ENCODE measurements at places on chromosomes 2 and 18.

GRCh38 chr2:26848336-26849055, 564 bp downstream of the DPYSL5 start:
- DNase-seq: peak; percentile 32

GRCh38 chr2:43225788-43226557, 433 bp downstream of the ZFP36L2 start:
- peak; percentile 73 for DNase-seq

DNA sequence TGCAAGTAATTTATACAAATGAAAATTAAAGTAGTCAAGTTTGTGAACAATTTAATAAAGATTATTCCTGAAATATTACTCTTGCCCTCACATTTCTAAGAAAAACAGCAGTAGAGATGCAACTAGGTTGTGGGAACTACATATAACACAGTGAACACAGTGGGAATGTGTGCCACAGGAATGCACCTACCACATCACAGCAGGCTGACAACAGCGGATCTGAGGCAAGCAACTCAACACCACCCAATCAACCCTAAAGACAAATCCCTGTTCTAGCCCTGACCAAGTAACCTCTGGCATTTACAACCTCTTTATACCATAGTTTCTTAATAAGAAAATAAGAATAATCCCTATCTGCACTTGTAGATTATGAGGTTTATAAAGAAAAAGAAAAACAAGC, 23.4 kb downstream of the MBOAT2 start:
- peak; percentile 83 for DNase-seq

- peak; percentile 88 for DNase-seq
Measured at GRCh38 chr18:22169011-22169888, at the start of gene GATA6. Gene GATA6, plus strand, starts transcription at chr18:22169589. Its CDS starts 1,556 bp downstream, at chr18:22171145.

DNA sequence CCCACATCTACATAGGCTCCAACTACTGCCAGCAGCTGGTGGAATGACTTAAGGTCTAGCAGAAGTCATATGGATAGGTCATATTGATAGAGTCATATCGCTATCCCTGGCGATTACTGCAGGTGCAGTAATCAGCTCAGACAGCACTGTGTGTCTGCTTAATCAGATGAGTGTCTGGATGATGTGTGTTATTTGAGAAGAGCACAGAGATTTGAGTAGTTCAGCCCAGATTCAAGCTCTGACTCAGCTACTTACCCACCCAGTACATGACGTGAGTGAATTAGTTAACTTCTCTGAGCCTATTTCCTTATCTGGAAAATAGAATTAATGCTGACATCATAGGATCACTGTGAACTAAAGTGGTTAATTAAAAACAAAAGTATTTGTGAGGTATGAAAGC, 78.9 kb downstream of the EHD3 start:
- DNase-seq: no peak

- DNase-seq: no peak
Measured at GRCh38 chr18:13793819-13794218, 30.1 kb upstream of the MC5R start.

DNA sequence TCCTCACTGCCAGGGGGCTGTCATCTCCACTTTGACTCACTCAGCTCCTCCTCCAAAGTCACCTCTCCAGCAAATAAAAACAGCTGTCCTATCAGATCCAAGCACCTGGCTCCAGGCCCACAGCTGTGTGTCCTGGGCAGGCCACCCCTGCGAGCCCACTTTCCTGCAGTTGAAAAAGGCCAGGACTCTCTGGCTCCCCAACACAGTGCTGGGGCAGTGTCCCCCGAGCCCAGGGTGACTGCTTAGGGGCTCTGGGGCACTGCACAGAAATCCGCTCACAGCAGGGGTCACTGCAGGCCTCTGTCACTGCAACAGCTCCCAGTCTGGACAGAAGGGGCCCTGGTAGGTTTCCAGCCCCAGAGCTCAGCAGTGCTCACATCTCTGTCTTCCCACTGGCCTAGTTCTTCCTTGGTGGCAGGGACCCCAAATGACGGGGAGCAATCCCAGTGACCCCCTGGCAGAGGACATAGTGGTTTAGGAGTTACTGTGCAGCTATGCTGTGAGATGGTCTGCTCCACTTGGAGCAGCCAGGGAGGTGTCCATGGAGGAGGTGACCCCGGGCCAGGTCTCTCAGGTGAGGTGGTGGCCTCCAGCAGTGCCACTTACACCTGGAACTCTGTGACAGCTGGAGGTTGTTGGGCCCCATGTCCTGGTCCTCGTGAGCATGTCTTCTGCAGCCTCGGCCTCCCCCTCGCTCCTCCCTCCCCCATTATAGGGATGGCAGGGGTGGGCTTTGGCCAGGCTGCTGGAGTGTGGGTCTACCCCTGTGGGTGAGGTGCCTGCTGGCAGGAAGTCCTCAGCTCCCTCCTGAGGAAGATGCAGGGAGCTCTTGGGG, 35.5 kb downstream of the HS6ST1 start:
- DNase-seq: no peak

- DNase-seq: no peak
Measured at GRCh38 chr2:231634412-231634811, 41.7 kb downstream of the TEX44 start.

GRCh38 chr2:27271631-27272340, 3.4 kb upstream of the DNAJC5G start:
- DNase-seq: no peak

DNA sequence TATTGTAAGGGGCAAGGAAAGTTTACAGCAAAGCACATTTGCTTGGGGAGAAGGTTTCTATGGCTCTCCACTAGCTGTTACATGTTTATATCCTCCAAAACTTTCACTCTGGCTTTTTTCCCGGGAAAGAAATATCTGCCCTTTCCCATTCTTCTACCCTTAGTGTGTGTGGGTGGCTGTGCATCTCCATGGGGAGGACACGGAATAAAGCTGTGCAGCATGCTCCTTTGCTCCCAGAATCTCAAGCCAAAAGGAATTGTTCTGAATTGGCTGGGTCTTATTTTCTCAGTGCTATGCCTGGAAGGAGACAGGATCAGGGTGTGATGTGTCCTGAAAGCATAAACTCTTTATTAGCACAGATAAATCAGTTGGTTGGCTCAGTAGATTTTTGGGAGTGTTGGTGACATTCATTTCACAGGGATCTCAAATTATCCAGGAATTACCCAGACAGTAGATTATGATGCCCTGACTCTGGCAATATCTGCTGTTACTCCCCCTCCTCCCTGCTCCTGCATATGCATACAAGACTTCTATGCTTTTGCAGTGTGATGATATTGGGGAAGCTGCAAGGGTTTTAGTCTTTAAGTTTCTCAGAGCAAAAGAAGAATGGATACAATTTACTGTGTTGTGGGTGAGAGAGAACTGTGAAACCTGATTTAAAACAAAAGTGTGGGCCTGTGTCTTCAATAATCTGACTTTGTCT, 63.1 kb downstream of the PARD3B start:
- DNase-seq: no peak

GRCh38 chr2:63673865-63674533, 85.2 kb downstream of the MDH1 start:
- DNase-seq: no peak

GRCh38 chr2:241975593-241976284, 106.2 kb downstream of the RTP5 start:
- peak; percentile 35 for DNase-seq

DNA sequence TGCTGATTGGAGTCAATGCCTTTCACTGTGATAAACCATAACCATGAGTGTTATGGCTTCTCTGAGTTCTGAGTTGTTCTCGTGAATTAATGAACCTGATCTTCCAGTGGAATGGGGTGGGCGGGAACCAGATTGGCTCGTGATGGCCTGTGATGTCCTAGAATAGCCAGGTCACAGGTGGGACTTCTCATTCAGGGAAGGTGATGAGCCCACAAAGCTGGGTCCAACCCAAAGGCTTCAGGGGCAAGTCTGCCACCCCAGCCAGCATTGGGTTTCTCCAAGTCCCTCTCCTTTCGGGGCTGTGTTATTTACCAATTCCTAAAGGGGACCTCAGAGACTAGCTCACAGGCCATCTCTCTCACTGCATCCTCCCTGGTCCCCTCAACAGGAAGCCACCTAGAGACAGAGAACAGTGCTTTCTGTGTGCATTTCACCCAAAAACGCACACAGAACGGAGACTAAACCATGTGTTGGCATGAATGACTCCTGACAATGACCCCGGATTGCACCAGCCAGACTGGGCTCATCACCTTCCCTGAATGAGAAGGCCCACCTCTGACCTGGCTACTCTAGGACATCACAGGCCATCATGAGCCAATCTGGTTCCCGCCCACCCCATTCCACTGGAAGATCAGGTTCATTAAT, 85.5 kb downstream of the MALT1 start:
- no peak for DNase-seq

DNA sequence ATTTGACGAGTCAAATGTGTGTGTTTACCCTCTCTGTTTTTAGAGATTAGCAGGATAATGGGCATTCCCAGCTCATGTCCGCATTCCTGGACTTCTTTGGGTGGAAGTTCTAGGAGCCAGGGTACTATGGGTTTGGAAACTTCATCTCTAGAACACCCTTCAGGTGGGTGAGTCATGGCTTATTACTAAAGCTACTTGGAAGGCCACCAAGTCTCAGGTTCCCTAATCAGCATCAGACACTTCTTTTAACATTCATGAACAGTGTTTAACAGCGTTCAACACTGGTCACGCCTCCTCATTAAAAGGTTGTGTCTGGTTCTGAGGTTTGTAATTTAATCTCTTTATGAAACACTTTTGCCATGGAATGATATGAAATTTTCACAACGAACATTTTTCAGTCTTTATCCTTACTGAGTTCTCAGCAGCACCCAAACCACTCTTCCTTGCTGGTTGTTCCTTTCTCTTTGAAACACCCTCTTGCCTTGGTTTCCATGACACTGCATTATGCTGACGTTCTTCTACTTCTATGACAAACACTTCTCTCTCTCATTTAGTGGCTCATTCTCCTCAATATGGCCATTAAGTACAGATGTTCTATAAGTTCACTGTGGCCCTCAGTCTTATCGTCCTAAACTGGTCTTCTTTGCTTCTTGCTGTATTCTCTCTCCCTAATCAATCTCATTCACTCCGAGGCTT, 49.3 kb downstream of the MMADHC start:
- DNase-seq: no peak

GRCh38 chr2:160816916-160817499, 323.4 kb upstream of the RBMS1 start:
- no peak for DNase-seq

DNA sequence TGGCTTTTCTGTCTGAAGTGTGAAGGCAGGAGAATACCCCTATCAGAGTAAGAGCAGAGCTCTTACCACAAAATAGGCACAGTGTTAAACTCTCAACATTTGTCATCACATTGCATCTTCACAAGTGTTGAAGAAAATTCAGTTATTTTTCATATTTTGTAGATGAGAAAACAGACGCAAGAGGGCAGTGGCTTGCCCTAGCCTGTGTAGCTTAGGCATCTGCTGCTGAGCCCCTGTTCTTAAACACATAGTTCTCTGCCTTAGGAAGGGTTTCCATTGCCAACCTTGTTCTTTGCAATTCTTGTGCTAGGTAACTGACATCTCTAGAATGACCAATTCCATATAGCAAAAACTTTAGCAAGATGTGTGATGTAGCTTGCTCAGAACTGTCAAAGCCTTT, 112.7 kb upstream of the RMDN2 start:
- DNase-seq: no peak

DNA sequence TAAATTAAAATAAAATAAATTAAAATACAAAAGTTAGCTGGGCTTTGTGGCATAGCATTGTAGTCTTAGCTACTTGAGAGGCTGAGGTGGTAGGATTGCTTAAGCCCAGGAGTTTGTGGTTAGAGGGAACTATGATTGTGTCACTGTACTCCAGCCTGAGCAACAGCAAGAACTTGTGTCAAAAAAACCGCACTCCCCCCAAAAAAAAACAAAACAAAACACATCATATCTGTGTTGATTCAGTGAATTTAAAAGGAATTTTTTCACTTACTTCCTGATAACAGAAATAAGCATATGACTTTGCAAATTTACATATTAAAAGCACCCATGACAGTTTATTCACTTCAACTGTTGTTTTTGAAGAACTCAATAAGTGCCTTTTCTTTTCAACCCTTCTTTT, 68.1 kb upstream of the PELI1 start:
- DNase-seq: no peak

DNA sequence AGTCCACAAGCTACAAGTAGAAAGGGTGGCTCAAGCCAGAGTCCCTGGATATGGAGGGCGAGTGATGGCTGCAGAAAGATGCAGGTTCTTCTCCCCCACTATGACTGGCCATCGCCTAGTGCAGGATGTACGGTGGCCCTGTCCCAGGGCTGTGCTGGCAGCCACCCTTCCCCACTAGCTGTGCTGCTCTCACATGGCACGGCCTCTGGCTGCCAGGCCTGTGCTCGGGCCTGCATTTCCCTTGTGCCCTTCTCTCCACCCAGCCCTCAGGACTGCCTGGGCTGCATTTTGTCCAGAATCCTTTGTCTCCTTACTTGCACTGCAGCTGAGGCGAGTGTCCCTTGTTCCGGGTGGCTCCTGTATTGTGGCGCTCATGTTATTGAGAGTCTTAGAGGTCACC, 1.6 kb upstream of the RAMP1 start:
- DNase-seq: no peak

DNA sequence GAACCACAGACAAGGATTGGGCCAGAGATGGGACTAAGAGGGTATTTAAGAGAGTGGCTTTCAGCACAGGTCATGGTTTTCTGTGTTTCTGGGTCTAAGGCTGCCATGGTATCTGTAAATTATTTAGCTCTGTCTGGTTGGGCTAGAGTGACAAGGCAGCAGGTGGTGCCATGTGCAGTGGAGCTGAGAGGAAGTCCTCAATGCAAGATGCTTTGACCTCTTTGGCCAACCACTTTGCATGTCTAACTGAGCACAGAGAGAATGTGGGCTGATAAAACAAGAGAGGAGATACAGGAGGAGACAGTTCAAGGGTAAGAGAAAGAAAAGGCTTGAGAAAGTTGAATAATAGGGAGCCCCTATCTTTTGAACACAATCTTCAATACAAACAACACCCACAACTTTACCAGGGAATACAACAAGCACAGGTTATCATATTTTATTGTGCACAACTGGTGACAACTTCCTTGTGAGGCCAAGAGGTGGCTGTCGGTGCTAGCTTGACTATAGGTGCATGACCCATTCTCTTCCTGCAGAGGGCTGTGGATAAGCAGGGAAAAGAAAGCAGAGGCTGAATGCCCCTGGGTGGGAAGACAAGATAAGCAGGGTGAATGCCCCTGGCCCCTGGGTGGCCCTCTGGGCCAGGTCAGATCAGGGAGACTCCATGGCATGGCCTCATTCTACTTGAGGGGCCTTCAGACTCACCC, 12.3 kb downstream of the FLACC1 start:
- no peak for DNase-seq

DNA sequence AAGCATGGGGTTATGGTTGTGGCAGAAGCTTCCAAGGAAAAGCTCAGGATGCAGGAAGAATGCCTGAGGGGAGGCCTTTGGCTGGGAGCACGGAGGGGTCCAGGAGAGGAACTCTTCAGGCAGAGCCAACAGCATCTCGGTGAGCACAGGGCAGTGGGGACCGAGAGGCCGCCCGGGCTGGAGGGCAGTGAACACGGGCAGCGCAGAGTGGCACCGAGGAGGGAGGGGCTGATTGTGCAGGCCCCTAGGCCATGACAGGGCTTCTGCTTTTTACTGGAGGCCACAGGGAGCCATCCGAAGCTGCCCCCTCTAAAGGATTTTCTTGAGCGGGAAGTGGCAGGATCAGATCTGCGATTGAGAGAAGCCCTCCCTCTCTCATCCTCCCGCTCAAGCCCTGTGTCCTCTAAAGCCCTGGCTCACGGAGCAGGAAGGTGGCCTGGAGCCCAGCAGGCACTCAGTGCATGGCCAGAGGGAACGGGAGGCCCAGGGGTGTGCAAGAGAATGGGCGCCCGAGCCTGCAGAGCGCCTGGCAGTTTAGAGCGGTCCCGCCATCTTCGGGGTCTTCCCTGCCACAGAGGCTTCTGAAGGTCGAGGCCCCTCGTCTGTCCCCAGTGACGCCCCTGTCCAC, 110.0 kb upstream of the STON1 start:
- no peak for DNase-seq
